ENCODE measurements at places on chromosomes 4 and X.

DNA sequence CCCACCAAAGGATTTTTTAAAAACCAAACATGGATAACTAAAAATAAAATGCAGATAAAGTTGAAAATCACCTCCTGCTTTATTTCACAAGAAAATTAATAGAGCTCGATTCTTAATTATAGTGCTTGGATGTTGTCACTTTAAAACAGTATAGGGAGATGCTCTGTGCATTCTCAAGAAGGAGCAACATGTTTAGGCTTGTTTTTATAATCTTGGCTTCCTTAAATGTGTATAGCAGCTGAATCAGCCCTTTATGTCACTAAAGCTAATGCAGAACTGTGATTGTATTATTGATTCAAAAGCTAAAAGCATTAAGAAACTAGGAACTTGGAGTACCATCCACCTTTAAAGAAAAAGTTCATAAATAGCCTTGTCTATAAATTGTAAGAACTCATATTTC lies 12.9 kb downstream of the UTP3 start:
- no peak for DNase-seq

GRCh38 chrX:154737136-154737535 lies 13.7 kb downstream of the GAB3 start:
- no peak for DNase-seq

- no peak for DNase-seq
These were observed 25.7 kb downstream of the DOK7 start for GRCh38 chr4:3488820-3489219.

GRCh38 chr4:3407171-3407771 lies 34.5 kb upstream of the HGFAC start:
- no peak for DNase-seq

- no peak for DNase-seq
These were observed 49.2 kb upstream of the FHL1 start for GRCh38 chrX:136097871-136098805.

- DNase-seq = no peak
These were observed 44.1 kb downstream of the SMIM20 start for GRCh38 chr4:25958110-25958509.

DNA sequence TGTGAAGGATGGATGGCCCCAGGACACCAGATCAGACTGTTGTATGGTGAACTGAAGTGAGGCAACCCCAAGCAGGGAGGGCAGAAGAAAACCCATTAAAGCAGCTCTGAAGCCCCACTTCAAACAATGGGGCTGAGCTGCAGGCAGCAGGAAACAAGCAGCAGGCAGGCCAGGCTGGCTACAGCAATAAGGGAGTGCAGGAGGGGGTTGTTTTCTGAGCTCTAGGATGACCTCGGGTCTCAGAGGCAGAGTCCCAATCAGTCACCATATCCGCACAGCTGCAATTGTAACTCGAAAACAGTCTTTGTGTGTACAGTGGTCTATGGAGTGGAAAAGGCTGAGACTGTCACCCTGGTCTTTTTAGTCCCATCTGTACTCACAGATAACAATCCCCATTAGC lies 90.4 kb downstream of the COL4A6 start:
- DNase-seq = no peak

DNA sequence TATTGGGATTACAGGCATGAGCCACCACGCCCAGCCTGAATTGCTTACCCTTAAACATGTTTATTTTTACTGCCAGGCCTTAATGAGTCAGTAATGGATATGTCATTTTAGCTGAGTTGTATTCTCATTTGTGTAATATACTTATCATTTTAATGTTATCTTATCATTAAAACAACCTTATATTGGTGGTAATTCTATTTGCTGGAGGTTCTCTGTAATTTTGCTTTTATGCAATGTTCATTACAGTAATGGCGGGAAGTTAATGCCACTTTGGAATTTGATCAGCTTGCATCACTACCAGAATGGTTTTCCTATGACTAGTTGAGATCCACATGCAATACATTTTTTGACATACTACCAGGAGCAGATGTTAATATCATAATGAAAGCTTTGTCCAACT lies 6.3 kb upstream of the PGAM4 start:
- DNase-seq = no peak

- DNase-seq = no peak
These were observed 538.2 kb downstream of the KCNIP4 start for GRCh38 chr4:21410372-21410771.

DNA sequence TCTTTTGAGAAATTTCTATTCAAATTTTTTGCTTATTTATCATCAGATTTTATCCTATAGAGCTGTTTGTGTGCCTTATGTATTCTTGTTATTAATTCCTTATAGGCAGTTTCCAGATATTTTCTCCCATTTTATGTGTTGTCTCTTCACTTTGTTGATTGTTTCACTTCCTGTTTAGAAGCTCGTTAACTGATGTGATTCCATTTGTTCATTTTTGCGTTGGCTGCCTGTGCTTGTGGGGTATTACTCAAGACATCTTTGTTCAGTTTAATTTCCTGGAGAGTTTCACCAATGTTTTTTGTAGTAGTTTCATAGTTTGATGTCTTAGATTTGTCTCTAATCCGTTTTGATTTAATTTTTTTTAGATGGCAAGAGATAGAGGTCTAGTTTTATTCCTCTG lies 14.6 kb downstream of the ZNF718 start:
- no peak for DNase-seq

DNA sequence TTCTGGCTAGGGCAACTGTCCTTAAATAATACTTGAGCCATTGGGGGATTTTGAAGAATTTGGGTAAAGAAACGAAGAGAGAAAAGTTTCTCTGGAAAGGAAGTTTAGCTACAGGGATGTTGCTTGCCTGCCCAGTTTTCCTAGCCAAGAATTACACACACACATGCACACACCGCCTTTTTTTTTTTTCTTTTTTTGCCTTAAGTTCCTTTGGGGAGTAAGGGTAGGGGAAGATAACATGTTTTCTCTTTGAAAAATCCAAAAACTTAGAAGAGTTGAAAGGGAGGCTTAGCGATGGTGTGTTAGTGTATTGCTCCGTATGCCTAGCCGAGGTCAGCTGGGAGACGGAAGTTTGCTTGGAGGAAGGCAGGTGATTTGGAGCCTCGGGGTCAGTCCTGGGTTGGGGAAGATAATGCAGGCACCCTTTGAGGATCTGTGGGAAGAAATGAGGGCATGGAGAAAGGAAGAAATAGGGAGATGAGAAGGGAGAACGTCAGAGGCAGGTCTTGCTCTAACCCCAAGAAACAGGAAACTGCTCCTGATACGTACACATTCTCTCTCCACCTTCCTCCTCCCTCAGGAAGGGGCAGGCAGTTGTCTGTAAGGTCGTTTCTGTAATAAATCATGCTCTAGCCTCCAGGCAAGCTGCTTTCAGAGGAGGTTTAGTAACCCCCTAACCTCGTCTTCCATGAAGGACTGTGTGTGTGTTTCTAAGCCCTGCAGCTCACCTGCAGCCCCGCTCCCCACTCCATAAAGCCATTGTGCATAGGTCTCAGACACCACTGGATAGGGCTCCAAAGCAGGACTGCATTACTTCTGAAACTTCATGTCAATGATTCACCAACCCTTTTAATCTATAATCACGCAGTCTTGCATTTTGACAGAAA lies 10.5 kb downstream of the KLF3 start:
- no peak for DNase-seq

DNA sequence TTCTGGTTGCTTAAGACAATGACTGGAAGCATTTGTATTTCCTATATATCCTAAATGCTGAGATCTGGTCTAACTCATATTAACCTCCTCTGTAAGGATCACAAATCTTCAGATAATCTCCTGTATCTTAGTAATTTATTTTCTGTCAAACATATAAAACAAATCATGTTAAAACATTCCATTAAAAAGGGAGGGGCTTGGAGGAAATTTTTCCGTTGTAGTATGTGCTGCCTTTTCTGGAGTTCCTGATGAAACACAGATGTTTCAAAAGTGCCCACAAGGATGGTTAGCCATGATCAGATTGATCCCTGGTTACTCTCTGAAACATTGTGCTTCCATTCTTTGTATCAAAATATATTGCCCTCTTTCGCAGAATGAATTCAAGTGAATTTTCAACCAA lies 182.1 kb downstream of the TENM3 start:
- DNase-seq = no peak

DNA sequence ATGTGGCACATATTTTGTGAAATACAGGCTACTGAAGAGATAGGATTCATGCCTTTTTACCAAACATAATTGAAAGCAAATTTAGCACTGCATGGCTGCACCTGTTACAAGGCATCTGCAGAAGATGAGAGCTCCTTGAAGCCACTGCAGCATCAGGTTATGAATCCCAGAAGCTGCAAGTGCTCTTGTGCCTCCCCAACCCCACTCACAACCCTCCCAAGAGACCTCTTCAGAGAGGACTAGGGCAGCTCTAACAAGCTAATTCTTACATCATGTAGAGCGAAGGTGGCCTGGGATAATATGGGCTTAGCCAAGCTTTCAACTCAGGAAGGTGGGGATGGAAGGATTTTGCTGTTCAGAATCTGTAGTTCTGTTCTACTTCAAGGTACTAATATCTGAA lies 27.2 kb downstream of the MFAP3L start:
- DNase-seq = no peak

DNA sequence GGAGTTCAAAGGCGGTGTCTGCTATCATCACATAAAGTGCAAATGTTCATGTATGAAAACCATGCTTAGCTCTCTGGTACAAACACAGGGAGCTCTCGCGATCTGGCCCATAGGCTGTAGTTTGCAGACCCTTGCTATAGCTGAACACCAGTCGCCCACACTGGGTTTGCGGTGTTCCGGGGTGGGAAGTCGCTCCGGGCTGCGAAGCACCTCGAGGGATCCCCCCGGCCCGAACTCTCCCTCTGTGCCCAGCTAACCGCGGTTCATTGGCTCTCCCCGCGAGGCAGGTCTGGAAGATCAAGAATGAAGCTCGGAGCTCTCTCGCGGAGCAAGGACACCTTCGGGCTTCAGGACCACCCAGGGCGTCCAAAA lies 341 bp upstream of the PRPS2 start:
- no peak for DNase-seq

DNA sequence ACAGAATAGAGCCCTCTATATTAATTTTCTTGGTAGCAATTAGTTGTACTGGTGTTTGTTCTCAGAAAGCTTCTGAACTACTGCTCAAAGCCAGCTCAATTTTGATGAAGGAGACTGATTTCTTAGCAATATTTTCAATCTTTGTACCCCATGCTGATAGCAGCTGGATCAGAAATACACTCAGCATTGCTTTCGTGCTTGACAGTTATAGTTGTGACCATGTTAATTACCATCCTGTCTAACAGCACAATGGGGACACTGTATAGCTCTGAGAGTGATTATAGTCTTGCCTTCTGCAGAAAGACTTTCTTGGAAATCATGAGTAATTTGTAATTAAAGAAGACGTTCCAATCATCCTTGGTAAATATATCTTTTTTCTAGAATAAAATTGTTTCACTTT lies 79.7 kb upstream of the GNPDA2 start:
- no peak for DNase-seq

DNA sequence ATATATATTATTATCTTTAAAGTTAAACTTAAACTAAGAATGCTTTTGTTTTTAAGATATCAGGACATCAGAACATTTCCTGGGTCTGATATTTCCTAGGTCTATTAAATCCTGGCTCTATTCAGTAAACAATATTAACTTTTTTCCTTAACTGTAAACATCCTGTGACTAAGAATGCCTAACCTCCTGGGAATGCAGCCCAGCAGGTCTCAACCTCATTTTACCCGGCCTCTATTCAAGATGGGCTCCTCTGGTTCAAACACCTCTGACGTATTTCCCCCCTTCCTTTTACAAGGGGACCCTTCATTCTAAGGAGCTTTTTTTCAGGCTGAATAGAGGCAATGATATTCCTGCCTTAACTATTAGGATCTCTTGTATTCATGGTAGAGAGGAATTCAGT lies 35.8 kb upstream of the DYNLT3 start:
- DNase-seq = no peak

- no peak for DNase-seq
These were observed 29.6 kb downstream of the RASL11B start for GRCh38 chr4:52891743-52892142.

- no peak for DNase-seq
These were observed 19.7 kb downstream of the KIT start for GRCh38 chr4:54677416-54677815.
